ENCODE measurements at places on chromosomes 16 and 17.
A peak's percentile ranks its signal among the peaks of the same experiment; 100 is the strongest.

GRCh38 chr17:49358641-49359247 lies 3.3 kb downstream of the ZNF652 start:
- DNase-seq = peak; percentile 40

GRCh38 chr17:41328207-41328606 lies 12.7 kb upstream of the KRTAP17-1 start:
- DNase-seq = no peak

GRCh38 chr16:68374246-68374805 lies 63.5 kb downstream of the PRMT7 start:
- DNase-seq = no peak

- DNase-seq = no peak
Measured at GRCh38 chr16:50516401-50516800, 31.8 kb upstream of the NKD1 start.

- DNase-seq = no peak
Measured at GRCh38 chr17:20852239-20852989, 190.4 kb downstream of the USP22 start.

GRCh38 chr16:89422905-89423630 lies 67.3 kb downstream of the ANKRD11 start:
- DNase-seq = peak; percentile 56

GRCh38 chr17:17816240-17816814 lies 20.5 kb downstream of the SREBF1 start:
- DNase-seq = no peak

- no peak for DNase-seq
Measured at GRCh38 chr17:29857823-29858222, 72.2 kb downstream of the SSH2 start.

- DNase-seq = peak; percentile 12
Measured at GRCh38 chr17:8753976-8754440, 4.3 kb downstream of the SPDYE4 start.
